ENCODE measurements at places on chromosomes 11 and 22.

- DNase-seq = peak; percentile 80
Observed at GRCh38 chr11:131894615-131895544, 524.5 kb downstream of the NTM start.

DNA sequence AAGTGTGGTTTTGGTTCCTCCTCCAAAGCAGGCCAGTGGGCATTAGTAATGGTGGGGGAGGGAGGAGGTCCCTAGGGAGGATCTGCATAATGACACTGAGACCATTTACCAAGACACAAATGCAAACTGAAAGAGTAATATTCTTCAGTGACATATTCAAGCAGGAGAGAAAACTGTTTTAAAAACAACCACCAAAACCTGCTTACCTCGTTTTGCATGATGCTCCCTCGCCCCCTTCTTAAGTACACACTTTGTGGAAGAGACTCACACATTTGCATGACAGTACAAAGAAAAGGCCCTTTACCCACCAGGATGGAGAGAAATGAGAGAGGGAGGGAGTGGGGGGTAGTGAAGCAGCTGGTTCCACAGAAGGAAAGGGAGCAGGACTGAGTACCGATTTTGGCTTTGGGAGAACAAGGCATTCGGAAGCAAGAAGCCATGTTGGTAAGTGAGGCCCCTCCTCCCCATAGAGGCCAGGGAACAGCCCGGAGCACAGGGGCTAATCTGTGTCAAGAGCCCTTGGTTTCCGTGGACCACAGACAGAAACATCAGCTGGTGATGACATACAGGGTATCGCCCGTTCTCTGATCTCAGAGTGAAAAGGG, 13.0 kb upstream of the OPCML start:
- no peak for DNase-seq

GRCh38 chr22:39923696-39924095, 22.8 kb downstream of the GRAP2 start:
- no peak for DNase-seq

DNA sequence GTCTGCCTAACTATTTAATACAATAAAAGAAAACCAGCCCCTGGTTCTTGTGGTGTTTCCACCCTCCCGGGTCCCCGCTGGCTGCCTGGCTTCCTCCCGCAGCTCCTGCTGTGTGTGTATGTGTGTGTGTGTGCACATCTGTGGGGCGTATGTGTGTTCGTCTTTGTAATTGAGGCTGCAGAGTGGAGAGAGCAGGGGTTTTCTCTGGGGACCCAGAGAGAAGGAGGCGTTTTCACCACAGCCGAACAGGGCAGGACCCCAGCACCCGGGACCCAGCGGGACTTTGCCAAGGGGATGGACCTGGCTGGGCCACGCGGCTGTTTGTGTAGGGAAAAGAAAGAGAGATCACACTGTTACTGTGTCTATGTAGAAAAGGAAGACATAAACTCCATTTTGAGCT, 42.7 kb downstream of the IGLL1 start:
- DNase-seq = no peak

DNA sequence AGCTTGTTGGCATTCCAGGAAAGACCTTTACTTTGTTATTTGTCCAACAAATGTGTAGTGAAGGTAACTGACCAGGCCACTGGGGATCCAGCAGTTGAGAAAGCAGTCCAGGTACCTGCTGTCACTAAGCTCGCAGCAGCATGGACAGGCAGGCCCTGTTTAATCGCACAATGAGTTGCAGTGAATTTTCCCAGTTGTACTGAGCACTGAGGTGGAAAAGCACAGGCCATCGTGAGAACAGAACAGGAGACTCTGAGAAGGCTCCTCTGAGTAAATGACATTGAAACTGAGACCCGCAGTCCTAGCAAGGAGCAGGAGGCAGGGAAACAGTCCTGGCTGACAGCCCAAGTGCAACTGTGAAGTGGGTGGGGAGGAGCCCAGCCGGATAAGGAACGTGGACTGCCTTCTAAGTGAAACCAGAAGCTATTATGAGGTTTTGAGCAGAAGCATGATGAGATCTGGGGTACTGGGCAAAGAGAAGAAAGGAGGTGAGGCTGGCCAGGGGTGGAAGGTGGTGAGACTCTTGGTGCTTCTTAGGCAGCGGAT, 39.8 kb upstream of the CDON start:
- peak; percentile 28 for DNase-seq

- DNase-seq = no peak
Observed at GRCh38 chr11:84673753-84674152, 953.4 kb downstream of the DLG2 start.

DNA sequence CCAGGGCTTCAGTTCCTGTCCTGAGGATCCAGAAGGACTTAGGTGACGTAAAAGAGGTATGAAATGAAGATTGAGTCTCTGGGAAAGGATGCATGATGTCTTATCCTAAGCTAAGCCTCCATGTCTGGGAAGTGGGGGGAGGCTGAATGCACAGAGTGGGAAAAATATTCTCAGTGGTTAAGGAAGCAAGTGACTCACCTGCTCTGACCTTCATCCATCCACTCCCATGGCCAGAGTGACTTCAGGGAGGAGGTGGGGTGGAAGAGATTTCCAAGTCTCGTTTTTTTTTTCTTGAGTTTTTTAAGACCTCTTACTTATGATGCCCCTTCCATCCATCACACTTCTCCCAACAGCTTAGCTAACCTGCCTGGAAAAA, 32.5 kb upstream of the POLD3 start:
- no peak for DNase-seq

DNA sequence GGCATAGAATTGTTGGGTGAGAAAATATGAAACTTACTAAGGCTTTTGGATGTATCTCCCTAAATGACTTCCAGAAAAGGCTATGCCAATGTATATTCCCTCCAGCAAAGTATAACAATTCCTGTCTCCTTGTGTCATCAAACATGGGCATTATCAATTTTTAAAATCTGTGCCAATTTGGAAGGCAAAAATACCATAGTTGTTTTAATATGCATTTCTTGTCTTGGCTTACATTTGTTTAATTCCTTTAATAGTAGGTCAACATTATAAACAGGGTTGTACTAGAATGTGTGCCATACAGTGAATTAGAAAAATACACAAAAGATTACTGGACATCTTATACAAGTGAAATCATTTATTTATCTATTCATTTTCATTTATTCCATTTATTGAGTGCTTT, 41.6 kb downstream of the DCUN1D5 start:
- DNase-seq = no peak

- no peak for DNase-seq
Observed at GRCh38 chr11:132944569-132944944, 587.7 kb downstream of the OPCML start.

DNA sequence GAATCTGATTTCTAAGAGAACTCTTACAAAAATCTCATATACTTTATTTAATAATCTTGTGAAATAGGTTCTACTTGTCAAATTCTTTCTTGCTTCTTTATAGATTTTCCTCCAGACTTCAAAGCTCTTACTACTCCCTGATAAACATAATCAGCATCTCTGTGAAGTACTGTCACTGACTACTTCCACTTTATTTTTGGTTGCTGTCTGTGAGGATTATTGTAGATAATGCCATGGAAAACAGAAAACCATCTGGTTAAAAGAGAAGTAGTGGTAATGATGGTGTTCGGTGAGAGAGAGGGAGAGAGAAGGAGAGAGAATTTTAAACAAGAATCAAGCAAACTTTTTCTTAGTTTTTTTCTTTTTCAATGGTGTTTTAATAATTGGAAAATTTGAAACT, 152.3 kb downstream of the TMEM135 start:
- DNase-seq = no peak

DNA sequence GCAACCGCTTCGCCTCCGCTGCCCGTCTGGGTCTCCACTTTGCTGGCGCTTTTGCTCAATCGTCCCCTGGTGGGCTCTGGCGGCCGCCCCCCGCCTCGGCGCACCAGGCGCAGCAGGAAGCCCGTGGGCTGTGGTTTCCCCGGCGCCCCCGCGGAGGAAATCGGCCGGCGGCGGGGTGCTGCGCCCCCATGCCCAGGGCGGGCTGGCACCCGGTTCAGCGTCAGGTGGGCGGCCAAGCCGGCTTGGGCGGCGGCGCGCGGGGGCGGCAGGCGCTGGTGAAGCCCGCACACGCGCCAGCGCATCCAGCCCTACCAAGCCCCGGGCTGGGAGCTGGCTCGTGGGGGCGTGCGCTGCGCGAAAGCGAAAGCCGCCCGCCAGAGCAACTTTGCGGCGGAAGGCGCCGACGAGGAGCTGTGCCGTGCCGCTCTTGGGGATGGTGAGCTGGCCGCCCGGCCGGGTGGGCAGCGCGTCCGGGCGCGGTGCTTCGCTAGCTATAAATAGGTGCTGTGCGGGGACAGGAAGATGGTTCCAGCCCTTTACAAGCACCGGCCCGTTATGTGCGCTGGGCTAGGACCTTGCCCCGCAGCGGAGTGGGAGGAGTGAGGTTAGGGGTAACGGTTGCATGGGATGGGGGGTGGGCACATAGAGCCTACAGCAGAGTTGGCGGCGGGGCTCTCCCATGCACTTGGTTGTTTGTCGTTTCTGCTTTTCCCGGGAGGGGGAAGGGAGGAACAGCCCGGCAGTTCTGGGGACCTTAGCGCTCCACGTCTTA, 25.0 kb upstream of the SUSD2 start:
- DNase-seq = no peak

GRCh38 chr11:130442737-130443136, 5.7 kb upstream of the ADAMTS15 start:
- no peak for DNase-seq

DNA sequence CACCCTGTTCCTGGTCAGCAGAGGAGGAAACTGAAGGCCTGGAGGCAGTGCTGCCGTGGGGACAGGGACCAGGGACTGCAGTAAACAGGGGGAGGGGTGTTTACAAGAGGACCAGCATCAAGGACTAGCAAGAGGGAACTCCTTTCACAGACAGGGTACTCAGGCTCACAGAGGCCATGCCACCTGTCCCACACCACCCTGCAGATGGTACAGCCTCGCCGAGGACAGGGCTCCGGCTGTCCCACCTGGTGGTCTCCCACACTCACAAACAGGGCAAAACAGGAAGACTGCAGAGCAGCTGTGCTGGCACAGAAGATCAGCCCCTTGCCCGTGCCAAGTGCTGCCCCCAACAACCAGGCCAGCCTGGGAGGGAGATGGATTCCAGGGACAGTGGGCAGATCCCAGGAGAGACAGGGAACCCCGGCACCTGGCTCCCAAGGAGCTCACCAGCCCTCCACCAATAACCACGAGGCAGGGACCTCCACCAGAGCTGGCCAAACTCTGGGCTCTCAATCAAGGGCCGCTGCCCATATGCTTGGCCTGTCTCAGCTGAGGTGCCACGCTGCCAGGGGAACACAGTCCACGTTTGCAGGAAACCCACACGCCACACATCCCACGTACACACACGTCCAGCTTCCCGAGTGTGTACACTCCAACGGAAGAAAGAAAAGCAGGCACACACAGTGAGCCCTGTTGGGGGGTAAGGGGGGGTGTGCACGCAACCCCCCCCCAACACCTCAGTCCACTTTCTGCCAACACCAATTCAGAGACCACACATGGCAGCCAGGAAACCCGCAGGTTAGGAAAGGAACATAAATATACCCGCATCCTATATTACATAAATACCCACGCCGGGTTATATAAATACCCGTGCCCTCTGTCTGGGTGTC, 2.1 kb downstream of the CSNK1E start:
- DNase-seq = peak; percentile 24

DNA sequence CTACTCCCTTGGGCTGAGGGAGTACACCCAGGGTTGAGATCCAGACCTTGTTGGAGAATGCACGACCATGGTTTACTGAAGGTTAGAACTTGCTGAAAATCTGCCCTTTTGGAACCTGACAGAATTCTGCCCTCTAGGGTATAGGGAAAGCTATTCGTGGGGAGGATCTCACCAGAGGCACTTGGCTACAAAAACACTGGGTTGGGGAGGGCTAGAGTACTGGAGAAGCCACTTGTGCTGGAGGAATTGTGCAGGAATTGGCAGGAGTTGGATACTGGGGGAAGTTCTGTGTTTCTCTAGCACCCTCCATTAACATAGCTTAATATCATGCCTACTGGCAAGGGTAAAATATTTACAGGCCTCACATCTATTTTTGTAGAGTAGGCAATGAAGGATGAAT, 55.8 kb downstream of the PPME1 start:
- no peak for DNase-seq

DNA sequence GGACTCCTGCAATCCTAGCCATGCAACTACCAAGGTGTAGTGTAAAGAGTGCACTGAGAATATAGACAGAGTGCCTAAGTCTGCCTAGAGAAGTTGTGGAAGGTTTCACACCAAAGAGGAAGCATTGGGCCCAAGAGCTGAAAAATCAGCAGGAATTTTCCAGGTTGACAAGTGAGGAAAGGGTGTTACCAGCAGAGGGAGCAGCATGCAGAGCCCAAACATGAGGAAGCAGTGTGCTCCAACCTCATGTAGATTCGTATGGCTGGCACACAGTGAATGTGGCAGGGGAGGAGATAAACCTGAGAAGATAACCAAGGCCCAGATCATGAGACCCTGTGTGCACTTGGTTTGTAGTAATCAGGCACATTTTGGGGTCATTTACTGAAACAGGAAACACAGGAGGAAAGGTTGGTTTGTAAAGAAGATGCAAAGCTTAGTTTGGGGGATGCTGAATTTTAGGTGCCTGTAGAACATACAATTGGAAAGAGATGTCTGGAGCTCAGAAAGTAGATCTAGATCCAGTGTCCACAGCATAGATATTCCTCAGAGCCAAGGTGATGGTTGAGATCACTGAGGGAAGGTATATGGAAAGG, 1.7 kb downstream of the HPX start:
- DNase-seq = peak; percentile 9

DNA sequence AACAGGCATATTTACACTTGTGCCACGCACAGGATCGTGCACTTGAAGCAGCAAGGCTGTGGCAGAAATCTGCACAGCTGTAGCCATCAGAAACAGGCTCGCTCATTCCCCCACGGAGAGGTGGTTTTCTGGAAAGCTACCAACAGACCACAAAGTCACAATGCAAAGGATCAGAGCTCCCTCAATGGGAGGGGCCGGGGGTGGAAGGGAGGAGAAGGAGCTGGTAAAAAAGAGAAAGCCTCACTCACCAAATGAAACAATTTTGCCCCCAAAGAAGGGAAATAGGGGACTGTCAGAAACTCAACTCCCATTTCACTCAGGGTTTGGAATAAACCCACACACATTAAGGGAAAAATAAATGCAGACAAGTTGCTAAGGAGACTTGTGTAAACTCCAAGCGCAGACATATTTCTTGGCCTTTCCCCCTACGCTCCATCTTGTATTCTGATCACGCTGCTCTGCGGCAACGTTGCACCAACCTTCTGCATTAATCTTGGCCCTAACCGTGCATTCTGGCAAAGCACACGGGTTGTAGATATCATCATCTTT, 43.2 kb upstream of the BLID start:
- no peak for DNase-seq

DNA sequence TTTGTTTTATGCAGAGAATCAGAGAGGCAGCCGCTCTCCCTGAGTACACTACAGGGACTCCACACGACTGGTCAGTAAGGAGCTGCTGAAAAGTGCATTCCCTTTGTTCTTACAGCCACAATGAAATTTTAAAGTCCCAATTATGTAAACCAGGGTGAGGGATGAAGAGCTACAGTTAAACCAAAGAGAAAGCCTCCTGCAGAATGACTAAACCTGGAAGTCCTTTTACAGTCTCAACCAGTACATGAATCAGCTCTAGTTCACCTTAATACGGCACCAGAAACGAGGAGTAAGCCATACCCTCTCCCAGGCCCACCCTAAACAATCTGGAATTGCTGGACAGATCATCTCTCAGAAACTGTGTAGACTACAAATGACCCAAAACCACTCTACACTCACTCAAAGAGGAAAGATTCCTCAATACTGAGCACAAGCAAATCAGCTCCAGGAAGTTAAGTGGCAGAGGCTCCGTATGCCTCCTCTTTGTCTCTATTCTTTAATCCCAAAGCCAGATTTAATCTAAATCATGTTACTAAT, 113.1 kb downstream of the RBFOX2 start:
- no peak for DNase-seq

Measured in NCI-H510A treated with DMSO at 0.1 percent for 48 hours (cell line).